Amniotic stem cell (primary cell): ENCODE measurements at places on chromosomes 2 and 18.

- no peak for DNase-seq
Observed at GRCh38 chr2:43490252-43490786, 105.5 kb downstream of the THADA start.

- DNase-seq = no peak
Observed at GRCh38 chr2:177281400-177282180, 17.1 kb upstream of the NFE2L2 start.

DNA sequence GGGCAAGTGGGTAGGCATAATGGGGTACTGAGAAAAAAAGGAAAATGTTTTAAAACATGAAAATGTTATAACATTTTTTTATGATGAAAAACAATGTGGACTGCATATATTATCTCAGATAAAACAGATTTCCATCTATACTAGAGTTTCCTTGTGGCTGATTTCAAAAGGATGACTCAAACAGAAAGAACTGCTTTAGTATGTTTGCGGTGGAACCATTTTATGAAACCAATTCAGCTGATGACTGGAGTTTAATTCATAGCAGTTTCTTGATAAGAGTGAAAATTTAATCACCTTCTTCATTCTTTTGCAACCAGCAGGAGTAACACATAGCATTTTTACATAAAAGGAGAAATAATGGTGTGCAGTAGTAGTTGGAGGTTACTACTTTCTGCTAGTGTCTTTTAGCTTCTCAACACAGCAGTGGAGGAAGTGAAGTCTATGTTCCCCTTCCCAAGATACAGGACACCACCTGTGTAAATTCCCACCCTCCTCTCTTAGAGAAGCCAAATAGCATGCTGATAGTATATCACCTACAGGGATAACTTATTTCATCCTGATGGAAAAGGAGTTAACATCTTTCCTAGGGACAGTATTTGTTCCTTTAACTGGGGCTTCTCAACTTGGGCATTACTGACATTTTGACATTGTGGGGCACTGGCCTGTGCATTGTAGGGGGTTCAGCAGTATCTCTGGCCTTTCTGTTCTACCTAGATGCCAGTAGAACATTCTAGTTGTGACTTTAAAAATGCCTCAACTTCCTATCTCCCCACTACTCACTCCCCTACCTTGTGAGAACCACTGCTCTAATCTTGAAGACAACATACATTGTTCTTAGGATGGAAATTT, 29.9 kb downstream of the PELI1 start:
- DNase-seq = peak; percentile 21

DNA sequence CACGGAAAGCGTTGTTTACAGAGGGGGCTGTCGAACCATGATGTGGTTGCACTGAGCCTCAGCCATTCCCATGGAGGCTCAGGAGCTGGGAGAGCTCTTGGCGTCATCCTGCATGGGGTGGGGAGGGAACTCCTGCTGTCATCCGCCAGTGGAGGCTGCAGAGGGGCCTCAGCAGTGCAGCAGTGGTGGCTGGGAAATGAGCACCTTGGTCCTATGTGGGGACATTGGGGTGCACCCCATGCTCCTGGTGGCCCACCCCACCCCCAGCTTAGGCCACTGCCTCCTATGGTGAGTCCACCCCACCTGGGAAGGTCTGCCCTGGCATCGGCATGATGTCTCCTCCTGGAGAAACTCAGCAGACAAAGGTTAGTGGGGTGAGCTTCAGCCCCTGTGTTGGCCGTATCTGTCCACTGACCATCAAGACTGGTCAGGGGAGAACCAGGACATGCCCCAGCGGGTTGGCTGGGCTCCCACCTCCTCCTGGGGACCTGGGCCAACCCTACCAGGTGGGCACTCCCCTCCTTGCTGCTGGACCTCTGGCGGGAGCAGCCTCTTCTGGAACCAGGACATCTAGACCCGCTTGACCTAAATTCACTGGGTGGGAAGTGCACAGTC, 67.8 kb upstream of the HDAC4 start:
- no peak for DNase-seq

- no peak for DNase-seq
Observed at GRCh38 chr2:32768387-32769174, 140.7 kb downstream of the TTC27 start.

DNA sequence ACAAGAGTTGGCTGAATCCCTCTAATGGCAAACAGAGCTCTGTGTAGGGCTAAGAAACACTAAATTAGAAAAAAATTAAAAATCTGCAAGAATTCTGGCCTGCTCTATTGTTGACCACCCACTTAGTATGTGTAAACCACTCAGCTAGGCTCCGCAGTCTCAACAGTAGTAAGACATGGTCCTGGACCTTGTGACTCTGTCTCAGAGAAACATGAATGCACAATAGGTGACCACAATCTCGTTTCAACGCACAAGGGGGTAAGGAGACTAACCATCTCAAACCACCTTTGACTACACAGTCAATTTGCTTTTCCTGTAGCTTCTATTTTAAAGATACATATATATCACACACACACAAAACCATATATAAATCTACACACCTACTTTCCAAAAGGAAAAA, 16.5 kb downstream of the SEPTIN10 start:
- DNase-seq = no peak

DNA sequence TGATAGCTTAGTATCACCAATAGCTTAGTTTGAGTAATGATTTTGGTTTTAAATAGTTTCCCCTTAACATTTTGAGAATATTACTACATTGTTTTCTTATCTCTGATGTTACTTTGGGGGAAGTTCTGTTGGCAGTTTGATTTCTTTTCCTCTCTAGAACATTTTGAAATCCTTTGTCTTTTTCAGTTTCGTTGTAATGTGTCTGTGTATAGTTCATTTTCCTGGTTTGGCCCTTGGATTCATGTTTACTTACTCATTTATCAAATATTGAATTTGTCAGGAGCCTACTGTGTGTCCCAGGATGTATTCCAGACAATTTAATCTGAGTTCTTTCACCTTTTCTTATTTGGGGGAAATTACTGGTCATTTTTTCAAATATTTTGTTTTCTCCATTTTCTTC, 16.7 kb downstream of the ANKRD12 start:
- no peak for DNase-seq

DNA sequence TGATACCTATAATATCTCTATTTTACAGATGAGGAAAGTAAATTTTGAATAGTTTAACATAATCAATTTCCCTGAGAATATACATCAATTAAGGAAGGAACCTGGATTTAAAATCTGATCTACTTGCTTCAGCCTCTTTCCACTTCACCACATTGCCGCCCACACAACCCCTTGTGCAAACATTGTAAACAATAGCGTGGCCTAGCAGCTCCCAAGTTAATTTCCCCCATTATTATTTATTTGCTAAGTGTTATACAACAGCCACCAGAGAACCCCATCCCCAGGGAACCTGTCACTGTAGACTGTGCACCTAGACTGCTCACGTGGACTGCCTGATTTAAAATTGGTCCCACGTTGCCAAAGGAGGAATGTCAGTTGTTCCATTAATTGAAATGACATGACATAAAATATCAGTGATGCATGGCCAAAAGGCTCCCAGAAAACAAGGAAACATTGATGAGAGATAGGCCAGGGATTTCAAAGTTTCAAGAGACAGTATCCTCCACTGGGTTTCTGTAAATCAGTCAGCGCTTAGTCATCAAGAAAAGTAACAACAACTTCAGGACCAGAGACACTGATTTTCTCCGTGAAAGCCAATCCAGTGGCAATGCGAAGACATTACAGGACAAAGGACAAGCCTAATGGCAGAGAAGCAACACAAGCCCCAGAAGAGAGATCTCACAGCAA, 41.3 kb downstream of the SCG2 start:
- DNase-seq = no peak

DNA sequence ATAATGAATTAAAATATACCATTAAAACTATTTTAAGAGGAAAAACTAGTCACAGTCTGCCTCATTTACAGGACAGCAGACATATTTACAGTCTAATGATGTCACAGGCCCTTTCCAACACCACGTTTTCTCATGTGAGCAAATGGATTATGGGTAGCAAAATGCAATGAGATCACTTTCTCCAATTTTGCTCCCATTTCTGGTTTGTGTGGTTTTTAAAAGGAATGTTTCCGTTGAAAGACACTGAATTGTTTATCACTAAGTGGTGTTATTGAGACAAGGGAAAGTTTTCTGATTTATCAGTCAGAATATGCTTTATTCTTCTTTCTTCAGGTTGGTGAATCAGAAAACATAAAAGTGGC, 11.4 kb upstream of the NR4A2 start:
- DNase-seq = no peak

GRCh38 chr2:146989741-146990140, 855.1 kb upstream of the ACVR2A start:
- no peak for DNase-seq

- no peak for DNase-seq
Observed at GRCh38 chr2:197599285-197599965, 76.0 kb downstream of the RFTN2 start.

- no peak for DNase-seq
Observed at GRCh38 chr18:62545098-62545497, 22.3 kb downstream of the ZCCHC2 start.

GRCh38 chr2:39375917-39376316, 61.2 kb downstream of the MAP4K3 start:
- no peak for DNase-seq
